ENCODE measurements at places on chromosomes 11 and 22. TPM values are rescaled to one million over a fixed set of nuclear protein-coding genes. Genes with fewer than 3 reads are reported as not detected.

The SMTNL1 gene
- total RNA-seq = not detected

The SESN3 gene
- total RNA-seq = 4.8 TPM

The TPBGL gene
- total RNA-seq = 0.11 TPM

The CELF1 gene
- total RNA-seq = 97.4 TPM

The MYBPC3 gene
- total RNA-seq = 2,568 TPM

The TRIM22 gene
- 18.2 TPM for total RNA-seq

The OR5M3 gene
- not detected for total RNA-seq

The OR52H1 gene
- not detected for total RNA-seq

The CCDC116 gene
- 0.24 TPM for total RNA-seq

The RFPL3 gene
- not detected for total RNA-seq

The HOATZ gene
- total RNA-seq = not detected

The GRM5 gene
- total RNA-seq = 0.13 TPM

The OR6A2 gene
- total RNA-seq = not detected

The SOX6 gene
- 15.8 TPM for total RNA-seq

The NXPE1 gene
- not detected for total RNA-seq

The CARNS1 gene
- total RNA-seq = 15.0 TPM

The HBG2 gene
- total RNA-seq = not detected

The GPR83 gene
- 0.27 TPM for total RNA-seq

The CASP12 gene
- total RNA-seq = 0.27 TPM

The NCR3LG1 gene
- 0.56 TPM for total RNA-seq

The OR52A1 gene
- total RNA-seq = not detected

The DTX4 gene
- 1.7 TPM for total RNA-seq

The CARS1 gene
- 12.8 TPM for total RNA-seq

The SERPING1 gene
- total RNA-seq = 118 TPM

The C22orf15 gene
- not detected for total RNA-seq

The KCNJ4 gene
- 16.6 TPM for total RNA-seq

The APLNR gene
- total RNA-seq = 15.4 TPM

The PNPLA3 gene
- total RNA-seq = 0.22 TPM

The ACRV1 gene
- not detected for total RNA-seq

The CHRDL2 gene
- total RNA-seq = 11.1 TPM

The APOBEC3C gene
- total RNA-seq = 24.9 TPM

The ISX gene
- total RNA-seq = not detected

The NUCB2 gene
- total RNA-seq = 99.7 TPM

The VWCE gene
- total RNA-seq = 0.73 TPM

The MRPL49 gene
- 33.5 TPM for total RNA-seq

The RAB39A gene
- 0.51 TPM for total RNA-seq

The OR8A1 gene
- total RNA-seq = not detected

The MS4A6E gene
- total RNA-seq = not detected

The PARVB gene
- 194 TPM for total RNA-seq

The TRMU gene
- total RNA-seq = 37.7 TPM

The CCDC81 gene
- 0.32 TPM for total RNA-seq

The PKNOX2 gene
- total RNA-seq = 5.8 TPM

The BTG4 gene
- total RNA-seq = not detected

The JAML gene
- total RNA-seq = 2.7 TPM

The LIF gene
- total RNA-seq = 0.54 TPM

The VSIG2 gene
- total RNA-seq = 1.2 TPM

The ADAMTS15 gene
- total RNA-seq = 43.5 TPM

The GAB4 gene
- not detected for total RNA-seq

Data from Right ventricle myocardium superior (tissue), 1 donor.